ENCODE measurements at places on chromosomes 7 and 10.

- DNase-seq = no peak
Measured at GRCh38 chr7:116426428-116427156, 72.9 kb upstream of the CAV2 start.

GRCh38 chr7:156386097-156386496 is 254.5 kb upstream of the RNF32 start:
- no peak for DNase-seq

- no peak for DNase-seq
Measured at GRCh38 chr7:103592844-103593243, 146.8 kb upstream of the SLC26A5 start.

GRCh38 chr10:92719991-92720830 is 30.5 kb downstream of the HHEX start:
- DNase-seq = no peak

GRCh38 chr7:101828301-101829020 is 11.0 kb downstream of the CUX1 start:
- no peak for DNase-seq

- no peak for DNase-seq
Measured at GRCh38 chr10:121104476-121105111, 253.4 kb downstream of the WDR11 start.

DNA sequence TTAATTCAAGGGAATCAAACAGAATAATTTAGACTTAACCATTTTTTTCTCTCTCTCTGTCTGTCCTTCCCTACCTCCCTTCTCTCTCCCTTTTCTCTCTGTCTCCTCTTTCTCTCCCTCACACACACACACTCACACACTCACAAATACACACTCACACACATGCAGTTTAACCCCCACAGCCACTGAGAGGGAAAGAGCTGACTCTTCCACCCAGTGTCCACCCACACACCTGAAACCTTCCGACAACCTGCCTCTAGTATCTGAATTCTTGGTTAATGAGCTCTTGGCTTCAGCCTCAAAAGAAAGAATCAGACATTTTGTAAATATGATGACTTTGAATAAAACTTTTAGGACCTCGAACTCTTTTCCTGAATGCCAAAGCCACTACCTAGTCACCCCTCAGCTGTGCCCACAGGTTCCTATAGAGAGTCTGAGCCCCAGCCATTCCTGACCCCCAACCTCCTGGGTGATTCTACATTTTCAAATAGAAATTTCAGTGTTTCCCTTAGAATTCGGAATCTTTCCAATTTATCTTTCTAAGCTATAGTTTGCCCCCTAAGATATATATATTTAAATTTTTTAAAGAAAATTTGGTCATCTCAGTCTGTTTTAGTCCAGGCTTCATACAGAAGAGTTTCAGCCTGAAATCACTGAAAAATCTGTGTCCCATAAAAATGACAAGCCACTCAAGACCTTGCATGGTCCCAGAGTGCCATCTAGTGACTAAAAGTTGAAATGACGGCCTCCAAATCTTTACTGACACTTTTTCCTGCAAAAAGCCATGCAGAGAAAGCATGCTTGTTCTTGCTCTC is 202.8 kb downstream of the IPMK start:
- DNase-seq = no peak

- DNase-seq = no peak
Measured at GRCh38 chr7:91251877-91252276, 12.4 kb upstream of the FZD1 start.

DNA sequence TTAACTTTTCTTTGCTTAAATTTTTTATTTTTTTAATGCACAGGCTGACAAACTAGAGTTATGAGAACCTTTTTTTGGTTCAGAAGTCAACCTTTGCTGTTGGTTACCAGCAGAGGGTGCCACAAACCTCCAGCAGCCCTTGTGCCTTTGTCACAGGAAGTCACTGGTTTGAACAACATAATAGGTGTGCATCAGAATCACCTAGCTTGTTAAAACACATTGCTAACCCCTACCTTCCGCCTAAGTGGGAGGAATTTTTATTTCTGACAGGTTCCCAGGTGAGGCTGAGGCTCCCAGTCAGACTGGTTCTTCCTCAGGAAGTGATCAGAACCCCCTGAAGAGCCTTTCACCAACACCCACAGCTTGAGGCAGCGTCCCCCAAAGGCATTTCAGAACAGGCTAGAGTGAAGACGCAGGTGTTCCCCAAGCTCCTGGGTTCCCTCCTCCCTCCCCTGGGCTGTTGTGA is 22.6 kb upstream of the VDAC2 start:
- peak; percentile 84 for DNase-seq

DNA sequence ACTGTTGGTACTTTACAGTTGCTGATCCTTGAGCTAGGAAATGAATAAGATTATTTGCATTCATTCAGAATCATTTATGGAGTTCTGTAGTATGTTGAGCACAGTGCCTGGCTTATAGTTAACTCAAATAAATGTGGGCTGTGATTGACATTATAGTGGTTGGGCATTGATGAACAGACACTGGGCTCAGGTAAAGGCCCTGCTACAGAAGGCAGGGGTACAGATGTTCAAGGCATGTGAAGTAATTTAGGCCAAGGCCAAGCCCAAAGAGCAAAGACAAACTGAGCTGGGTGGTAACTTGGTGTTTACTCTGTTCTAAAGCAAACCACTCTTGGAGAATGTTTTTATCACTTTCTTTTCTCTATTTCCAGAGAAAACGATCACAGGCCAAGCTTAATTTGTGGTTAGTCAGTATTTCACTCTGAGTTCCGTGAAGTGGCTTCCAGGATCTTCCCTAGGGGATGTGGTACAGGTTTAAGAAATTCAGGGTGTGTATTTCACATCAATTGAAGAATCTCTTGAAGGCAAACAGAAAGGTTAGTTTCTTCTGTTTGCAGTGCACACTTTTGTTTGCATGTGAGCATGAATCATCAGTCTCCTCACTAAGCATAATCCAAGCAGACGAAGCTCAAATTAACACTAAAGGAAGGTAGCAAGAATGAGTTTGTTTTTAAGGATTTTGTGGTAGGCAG is 113.9 kb upstream of the PRR15 start:
- no peak for DNase-seq

- DNase-seq = no peak
Measured at GRCh38 chr7:78326876-78327275, 528.3 kb downstream of the PHTF2 start.

DNA sequence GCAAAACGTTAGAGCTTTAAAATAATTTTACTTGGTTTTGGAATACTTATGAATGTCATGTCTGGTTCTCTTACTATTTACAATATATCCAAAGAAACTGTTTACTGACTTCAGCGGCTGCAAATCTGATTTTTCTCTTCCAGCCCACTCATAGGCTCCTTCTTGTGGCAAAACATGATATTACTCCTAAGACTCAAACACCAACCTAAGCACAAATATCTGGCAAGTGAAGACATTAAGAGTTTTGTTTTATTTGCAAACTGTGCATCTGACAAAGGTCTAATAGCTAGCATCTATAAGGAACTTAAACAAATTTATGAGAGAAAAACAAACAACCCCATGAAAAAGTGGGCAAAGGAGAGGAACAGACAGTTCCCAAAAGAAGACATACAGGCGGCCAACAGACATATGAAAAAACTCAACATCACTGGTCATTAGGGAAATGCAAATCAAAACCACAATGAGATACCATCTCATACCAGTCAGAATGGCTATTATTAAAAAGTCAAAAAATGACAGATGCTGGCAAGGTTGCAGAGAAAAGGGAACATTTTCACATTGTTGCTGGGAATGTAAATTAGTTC is 20.3 kb upstream of the GJC3 start:
- peak; percentile 20 for DNase-seq

GRCh38 chr7:136870866-136871487 is 2.5 kb downstream of the CHRM2 start:
- no peak for DNase-seq
